ENCODE measurements at places on chromosomes 6 and 20. TPM values are rescaled to one million over a fixed set of nuclear protein-coding genes. Genes with fewer than 3 reads are reported as not detected.
A peak's percentile ranks its signal among the peaks of the same experiment; 100 is the strongest.

GRCh38 chr20:5400164-5400762, 83.5 kb upstream of the PROKR2 start:
- H3K27me3 ChIP-seq: no peaks in the 10 kb centered on the region
- H3K4me3 ChIP-seq: no peak overlapping the region
- DNase-seq: peak; percentile 32
- H3K27ac ChIP-seq: no peak overlapping the region
- no peaks in the 10 kb centered on the region for H3K4me1 ChIP-seq

MLIP gene
- total RNA-seq: not detected

ITCH gene
- 47.7 TPM for total RNA-seq

GRCh38 chr20:17969884-17970409, 1.1 kb downstream of the MGME1 start:
- H3K36me3 ChIP-seq: no peaks in the 10 kb centered on the region
- H3K27me3 ChIP-seq: no peaks in the 10 kb centered on the region
- peaks cover 47% of the 10 kb centered on the region for H3K4me1 ChIP-seq
- peak; percentile 76 for DNase-seq
